ENCODE measurements at places on chromosomes 11 and 22.

GRCh38 chr11:28738549-28738948 lies 630.4 kb downstream of the METTL15 start:
- DNase-seq: no peak

DNA sequence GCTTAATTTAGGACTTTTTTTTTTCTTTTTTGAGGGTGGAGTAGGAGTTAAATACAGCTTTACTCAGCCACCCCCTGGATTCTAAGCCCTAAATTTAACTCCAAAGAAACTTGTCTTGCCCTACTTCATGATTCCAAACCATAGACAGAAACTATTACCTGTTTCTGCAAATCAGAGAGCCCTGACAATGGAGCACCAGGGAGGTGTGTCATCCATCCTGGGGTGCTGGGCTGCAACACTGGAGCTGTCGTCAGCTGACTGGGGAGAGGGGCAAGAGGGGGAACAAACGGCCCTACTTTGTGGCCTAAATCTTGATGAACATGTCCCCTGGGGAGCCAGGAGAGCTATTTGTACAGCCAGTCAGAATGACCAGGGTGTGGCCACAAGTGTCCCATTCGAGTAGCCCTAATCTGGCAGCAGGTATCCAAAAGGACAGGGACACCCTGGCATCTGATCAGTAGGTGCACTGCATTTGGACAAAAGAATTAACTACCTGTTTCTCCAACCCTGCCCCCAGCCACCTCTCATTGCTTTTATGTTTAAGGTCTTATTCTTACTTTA lies 50.8 kb downstream of the PLEKHA7 start:
- no peak for DNase-seq

- no peak for DNase-seq
Observed at GRCh38 chr11:125210066-125210465, 45.5 kb downstream of the PKNOX2 start.

DNA sequence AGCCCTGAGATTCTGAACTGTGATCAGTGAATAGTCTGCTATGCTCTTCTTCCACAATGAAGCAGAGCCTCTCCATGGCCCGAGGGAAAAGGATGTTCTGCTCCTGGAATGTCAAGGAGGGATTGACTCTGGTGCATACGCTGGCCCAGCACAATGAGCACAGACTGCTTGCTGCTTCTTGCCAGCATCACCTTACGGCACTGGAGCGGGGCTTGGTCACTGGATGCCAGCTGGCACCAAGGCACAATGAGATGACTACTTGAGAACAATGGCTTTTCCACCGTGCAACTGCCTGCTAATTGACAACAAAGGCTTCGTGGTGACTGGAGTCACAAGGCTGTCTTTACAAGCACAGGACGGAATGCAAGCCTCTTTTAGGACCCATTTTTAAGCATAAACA lies 139.2 kb downstream of the DSCAML1 start:
- no peak for DNase-seq

- no peak for DNase-seq
Observed at GRCh38 chr11:18312663-18313420, 9.1 kb downstream of the HPS5 start.

DNA sequence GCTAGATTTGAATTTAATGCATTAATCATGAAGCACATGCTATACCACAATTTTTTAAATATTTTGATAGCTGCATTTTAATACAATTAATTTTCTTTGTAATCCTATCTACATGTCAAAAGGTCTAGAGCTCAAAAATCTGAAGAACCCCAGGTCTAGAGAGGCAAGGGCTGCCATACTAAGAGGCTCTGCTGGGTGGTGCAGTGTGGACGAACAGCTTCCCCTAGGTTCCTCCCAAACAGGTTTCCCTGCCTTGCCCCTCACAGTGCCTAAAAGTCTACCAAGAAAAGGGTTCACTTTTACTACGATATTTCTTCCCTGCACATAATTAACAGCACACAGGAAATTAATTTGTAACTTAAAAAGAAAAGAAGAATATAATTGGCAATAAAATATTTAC lies 681.1 kb downstream of the OPCML start:
- DNase-seq: no peak

DNA sequence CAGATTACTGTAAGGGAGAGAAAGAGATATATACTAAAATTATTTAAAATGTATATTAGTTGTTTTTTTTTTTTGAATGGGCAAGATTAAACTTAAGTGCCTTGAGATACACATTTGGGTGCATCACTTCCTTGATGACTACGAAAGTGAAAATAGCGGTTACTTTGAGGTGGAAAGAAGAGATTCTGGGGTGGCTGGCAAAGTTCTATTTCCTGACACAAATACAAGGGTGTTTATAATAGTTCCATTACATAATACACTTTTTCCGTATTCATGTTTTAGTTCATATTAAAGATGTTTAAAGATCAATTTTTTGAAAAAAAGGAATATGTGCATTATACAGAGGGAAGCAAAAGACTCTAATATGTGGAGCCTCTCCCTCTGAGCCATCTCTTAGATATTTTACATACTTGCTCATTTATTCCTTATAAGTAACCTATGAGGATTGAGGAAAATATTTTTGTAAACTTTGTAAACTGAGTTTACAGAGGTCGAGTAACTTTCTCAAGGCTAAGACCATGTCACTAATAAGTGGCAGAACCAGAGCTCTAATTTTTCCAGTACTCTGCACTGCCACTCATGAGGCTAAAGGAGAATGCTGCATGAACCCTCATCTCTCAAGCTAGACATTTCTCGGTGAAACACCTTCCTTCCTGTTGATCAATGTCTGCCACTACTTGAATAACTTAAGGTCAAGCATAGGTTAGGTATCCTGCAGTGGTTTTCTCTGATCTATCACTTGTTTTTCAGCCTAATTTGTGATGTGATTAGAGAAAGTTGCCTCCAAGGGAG lies 58.6 kb downstream of the DDIAS start:
- DNase-seq: no peak

DNA sequence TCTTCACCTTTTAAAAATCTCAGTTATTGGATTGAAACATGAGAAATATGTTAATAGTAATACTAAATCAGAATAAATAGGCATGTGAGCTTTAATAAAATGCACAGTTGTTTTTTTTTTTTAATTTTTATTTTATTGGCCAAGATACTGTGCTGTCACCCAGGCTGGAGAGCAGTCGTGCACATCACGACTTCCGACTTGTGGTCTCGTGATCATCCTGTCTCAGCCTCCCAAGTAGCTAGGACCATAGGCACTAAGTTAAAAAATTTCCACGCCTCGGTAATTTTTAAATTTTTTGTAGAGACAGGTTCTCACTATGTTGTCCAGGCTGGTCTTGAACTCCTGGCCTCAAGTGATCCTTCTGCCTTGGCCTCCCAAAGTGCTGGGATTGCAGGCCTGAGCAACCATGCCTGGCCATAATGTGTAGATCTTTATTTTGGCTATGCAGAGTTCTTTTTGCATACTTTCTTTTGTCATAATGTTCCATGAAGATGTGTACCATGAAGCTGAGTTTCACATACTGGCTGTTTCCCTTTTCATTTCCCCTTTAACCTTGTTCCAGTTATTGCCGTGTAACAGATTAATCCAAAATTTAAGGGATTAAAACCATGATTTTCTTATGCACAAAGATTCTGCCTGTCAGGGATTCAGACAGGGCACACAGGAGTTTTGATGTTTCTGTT lies 16.0 kb downstream of the CAPRIN1 start:
- DNase-seq: no peak

- DNase-seq: no peak
Observed at GRCh38 chr22:28933321-28933720, 49.9 kb downstream of the ZNRF3 start.

- DNase-seq: peak; percentile 46
Observed at GRCh38 chr11:20609727-20610707, 10.6 kb downstream of the SLC6A5 start.

- no peak for DNase-seq
Observed at GRCh38 chr11:73141031-73141308, 1.1 kb downstream of the FCHSD2 start.

DNA sequence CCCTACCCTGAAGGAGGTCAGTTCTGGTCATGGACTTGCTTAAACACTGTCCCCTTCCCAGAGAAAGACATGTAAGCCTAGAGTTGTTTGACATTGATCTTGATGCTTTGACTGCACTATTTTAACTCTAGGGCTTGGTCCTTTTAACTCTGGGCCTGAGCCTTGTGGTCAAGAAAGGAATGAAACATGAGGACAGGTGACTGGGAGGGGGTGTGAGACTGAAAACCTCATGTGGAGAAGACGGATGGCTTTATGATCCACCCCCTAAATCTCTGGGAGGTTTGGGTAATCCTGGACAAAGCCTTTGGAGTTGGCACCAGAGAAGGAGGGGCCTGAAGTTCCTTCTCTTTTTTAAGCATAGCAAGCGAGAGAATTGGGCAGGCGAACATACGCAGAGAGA lies 17.5 kb downstream of the CHRDL2 start:
- no peak for DNase-seq

DNA sequence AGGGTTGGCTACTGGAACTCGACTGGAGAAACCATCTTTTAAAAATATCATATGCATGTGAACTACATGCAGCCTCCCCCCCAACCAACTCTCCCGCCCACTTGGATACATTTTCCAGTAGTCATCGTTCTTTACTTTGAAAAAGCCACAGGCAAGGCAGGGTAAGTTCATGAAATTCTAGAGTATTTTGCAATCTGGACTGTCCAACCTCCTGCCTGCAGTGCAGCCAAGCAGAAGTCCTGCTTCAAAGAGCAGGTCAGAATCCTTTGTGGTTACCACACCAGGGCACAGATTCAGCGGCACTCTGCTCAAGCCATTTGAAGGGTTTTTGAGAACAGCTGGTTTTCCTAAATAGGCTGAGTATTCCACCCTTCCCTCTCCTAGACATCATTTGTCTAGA lies 12.1 kb downstream of the ELF5 start:
- no peak for DNase-seq

DNA sequence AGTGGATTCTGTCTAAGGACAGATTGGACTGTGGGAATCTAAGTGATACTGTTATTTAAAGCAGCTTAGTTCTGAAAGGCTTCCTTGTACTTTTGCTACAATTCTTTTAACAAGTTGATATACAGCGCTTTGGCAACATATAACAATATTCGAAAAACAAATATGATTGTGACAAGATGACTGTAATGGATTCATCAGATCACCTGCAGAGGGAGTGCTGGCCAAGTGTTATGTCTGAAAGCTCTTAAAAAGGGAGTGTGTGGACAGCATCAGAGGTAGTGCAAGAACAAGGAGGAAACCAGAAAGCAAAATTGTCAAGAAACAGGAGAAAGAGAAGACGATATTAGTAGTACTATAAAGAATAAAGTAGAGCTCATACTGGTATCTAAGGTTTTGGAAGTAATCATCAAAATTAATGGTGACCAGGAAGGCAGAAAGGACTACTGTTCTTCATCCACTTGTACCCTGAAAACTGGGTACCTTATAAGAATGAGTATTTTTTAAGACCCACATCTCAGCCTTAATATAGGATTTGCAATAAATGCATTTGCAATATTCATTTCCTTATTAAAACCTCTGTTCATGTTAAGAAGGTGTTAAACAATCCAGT lies 1112.0 kb upstream of the CCDC90B start:
- no peak for DNase-seq

DNA sequence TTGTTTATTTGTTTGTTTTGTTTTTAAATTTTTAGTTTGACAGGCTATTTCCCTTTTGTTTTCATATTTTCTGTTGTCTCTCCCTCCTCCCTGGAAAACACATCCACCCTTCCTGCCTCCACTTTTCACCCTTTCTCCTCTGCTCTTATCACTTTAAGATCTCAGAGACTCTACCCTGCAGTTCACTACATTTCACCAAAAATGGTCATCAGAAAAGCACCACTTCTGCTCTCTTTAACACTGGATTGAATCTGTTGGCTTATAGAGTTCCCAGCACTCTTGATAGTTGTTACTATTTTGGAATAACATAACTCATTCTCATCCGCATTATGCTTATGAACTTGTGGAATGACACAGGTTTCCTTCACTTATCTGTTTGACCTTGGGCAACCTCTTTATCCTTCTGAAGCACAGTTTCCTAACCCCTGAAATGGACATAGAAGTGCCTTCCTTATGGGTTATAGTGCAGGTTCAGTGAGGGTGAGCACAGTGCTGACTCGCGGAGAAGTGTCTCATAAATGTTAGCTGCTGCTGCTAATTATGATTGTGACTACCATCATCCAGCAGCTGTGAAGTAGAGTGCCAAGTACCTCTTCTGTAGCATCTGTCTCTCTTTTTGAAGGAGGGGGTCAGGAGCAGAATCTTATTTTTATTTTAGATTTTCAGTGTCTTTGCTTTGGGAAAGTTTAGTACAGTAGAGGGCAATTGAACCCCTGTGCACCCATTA lies 15.0 kb downstream of the TEAD1 start:
- DNase-seq: no peak

DNA sequence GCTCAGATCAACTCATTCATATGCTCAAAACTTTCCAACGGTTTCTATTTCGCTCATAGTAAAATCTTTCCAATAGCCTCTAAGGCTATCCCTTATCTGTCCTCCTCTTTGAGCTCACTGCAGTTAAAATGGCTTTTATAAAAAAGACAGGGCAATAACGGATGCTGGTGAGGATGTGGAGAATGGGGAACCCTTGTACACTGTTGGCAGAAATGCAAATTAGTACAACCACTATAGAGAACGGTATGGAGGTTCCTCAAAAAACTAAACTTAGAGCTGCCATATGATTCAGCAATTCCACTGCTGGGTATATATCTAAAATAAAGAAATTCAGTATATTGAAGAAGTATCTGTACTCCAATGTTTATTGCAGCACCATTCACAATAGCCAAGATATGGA lies 345.6 kb downstream of the DLG2 start:
- DNase-seq: no peak

GRCh38 chr11:35511666-35512065 lies 13.8 kb downstream of the PAMR1 start:
- no peak for DNase-seq

GRCh38 chr22:49983148-49984042 lies 22.8 kb downstream of the PIM3 start:
- no peak for DNase-seq

Data from stimulated activated CD4-positive, alpha-beta T cell treated with anti-CD3 and anti-CD28 coated beads, Interleukin-15, amount 100 ng/mL, for 48 hours (primary cell).